NCI-H1930 (cell line): ENCODE measurements at places on chromosomes 7 and 10.
A peak's percentile ranks its signal among the peaks of the same experiment; 100 is the strongest.

- no peak for DNase-seq
Observed at GRCh38 chr10:114720685-114721278, 62.7 kb upstream of the ABLIM1 start.

- no peak for DNase-seq
Observed at GRCh38 chr7:26443751-26444150, 152.1 kb downstream of the SNX10 start.

DNA sequence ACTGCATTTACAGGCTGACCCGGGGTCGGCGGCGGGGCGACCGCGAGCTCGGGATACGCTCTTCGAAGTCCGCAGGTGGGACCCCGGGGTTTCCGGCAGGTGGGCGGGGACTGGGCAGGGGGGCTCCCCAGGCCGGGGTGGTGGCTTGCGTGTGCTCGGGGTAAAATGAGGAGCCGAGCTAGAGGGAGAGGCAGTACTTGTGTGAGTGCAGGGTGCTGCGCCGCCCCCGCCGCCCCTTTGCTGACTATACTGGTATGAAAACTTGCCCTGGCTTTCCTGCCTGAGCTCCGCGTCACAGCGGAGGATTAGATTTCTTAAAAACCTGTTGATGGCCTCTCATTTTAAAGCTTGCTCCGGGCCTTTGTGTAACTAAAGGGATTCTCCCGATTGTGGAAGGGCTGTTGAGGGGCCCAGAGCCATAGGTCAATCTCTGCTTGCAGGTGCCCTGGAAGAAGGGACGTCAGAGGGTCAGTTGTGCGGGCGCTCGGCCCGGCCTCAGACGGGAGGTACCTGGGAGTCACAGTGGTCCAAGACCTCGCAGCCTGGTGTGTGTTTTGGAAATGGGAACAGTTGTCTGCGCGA lies 488 bp downstream of the ARMC10 start:
- DNase-seq = peak; percentile 45

GRCh38 chr10:92419740-92420545 lies 129.0 kb downstream of the MARCHF5 start:
- no peak for DNase-seq

DNA sequence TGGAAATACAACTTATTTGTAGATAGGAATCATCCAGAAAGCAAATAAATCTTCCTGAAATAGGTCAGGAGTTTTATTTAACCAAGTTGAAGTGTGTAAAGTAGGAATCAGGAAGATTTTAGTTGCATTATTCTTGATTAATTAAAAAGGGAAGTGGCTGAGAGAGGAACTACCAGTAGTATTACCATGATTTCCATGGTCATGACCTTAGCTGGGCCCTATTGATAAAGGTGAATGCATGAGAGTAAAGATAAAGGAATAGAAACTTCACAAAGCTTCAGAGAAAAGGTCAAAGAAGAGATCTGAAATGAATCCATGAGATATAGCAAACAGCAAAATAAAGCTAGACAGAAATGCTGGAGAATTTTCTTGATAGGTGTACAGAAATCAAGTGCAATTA lies 46.2 kb upstream of the DLX6 start:
- no peak for DNase-seq

DNA sequence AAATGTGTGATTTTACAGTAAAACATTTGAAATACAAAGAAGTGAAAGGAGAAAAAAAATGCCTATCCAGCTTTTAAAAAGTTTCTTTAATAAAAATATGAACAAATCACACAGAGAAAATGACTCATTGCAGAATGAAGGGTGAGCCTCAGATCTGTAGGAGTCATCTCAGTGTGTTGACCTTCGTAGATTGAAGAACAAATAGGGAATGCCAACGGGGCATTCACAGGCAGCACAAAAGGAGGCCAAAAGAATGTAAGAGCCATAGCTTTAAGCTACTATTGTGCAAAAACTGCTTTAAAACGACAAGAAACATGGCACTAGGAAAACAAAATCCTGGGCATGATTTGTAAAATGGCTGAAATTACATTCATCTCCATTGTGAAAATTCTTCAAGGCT lies 782.7 kb upstream of the CELF2 start:
- DNase-seq = no peak

- DNase-seq = no peak
Observed at GRCh38 chr10:87685832-87686574, 26.3 kb downstream of the PAPSS2 start.

- DNase-seq = no peak
Observed at GRCh38 chr10:53025172-53025711, 252.7 kb upstream of the MBL2 start.

GRCh38 chr7:148782757-148783456 lies 84.2 kb downstream of the CUL1 start:
- no peak for DNase-seq

GRCh38 chr7:134690016-134690415 lies 43.4 kb downstream of the BPGM start:
- no peak for DNase-seq

DNA sequence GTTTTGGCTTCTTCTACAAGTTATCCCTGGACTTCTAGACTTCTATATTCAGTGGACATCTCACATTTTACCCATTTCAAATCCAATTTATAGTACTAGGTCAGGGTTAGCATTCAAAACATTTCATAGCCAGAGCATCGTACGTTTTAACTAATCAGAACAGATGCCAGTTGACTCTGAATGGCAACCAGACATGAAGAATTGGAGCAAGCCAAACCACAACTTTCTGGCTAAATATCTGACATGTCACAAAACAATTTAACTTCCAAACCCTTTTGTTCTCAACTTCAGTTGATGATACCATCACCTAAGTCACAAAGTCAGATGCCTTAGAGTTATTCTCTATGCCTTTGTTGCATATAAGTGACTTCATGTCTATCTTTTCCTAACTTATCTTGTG lies 1105.7 kb downstream of the XPNPEP1 start:
- DNase-seq = no peak

- DNase-seq = no peak
Observed at GRCh38 chr10:283916-284356, 148.7 kb downstream of the ZMYND11 start.

DNA sequence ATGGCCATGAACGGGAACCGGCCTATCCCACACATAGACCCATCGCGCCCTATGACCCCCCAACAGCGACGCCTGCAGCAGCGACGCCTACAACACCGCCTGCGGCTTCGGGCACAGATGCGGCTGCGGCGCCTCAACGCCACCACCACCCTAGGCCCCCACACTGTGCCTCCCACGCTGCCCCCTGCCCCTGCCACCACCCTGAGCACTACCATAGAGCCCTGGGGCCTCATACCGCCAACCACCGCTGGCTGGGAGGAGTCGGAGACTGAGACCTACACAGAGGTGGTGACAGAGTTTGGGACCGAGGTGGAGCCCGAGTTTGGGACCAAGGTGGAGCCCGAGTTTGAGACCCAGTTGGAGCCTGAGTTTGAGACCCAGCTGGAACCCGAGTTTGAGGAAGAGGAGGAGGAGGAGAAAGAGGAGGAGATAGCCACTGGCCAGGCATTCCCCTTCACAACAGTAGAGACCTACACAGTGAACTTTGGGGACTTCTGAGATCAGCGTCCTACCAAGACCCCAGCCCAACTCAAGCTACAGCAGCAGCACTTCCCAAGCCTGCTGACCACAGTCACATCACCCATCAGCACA lies 9.5 kb downstream of the POLD2 start:
- no peak for DNase-seq

DNA sequence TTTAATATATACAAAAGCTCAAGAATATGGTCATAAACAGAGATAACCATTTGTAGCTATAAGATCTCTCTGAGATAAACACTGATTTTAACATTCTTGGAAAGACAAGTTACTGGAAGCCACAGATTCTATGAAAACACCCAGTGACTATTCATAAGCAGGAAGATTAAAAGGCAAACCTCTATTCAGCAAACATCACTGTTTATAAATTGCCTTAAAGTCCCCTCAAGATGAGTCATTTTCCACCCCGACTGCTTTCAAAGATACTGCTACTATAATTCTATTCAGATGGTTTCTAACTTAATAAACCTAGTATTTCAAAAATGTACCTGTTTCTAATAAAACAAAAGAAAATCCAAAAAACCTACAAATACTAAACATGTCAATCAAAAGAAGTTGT lies 21.0 kb downstream of the TM9SF3 start:
- DNase-seq = no peak

DNA sequence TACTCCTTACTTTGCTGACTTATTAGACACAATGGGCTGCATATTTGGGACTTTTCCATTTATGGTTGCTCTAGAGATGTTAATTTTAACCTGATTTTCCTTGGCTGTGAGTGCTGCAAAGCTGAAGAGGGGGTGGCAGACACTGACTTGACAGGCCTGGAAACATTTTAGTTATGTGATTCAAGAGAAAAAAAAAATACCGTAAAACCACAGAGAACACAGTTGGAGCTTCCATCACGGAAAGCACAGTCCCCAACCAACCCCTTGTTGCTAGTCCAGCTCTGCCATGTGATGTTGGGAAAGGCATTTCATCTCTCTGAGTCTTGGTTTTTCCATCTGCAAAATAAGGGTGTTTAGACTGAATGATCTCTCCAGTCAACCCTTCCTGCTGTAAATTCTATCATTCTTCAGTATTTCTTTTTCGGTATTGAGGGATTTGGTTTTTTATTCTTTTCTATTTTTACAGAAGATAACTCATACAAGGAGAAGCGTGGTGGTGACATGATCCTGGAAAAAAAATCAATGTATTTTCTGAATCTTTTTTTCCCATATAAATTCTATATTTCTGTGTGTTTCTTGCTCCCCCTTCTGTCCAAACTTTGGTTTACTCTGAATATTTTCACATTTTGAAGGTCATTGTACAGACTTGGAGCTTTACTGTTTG lies 246.1 kb downstream of the REEP3 start:
- no peak for DNase-seq

DNA sequence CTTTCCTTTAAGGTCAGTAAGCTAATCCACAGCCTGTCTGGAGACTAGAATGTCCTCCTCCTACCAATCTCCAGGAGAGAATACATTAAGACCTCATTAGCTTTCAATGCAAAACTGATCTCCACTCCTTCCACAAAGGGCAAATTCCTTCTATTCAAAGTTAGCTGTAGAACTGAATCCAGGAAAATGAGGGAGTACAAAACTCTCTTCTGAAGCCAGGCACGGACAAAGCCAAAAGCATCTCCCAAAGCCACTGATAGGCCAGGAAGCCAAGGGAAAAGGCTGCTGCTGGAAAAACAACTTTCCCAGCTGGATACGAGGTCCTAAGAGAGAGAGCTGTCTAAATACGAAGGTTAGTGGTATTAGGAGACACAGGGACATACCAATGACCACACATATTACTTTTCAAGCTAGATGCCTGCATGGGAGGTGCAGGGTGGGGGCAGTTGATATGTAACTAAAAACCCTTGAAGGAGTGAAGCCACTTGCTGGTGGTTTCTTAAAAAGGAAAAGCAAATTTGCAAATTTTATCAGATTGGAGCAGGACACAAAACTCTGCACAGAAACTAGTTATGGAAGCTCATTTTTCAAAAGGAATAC lies 43.6 kb downstream of the MKX start:
- DNase-seq = no peak

DNA sequence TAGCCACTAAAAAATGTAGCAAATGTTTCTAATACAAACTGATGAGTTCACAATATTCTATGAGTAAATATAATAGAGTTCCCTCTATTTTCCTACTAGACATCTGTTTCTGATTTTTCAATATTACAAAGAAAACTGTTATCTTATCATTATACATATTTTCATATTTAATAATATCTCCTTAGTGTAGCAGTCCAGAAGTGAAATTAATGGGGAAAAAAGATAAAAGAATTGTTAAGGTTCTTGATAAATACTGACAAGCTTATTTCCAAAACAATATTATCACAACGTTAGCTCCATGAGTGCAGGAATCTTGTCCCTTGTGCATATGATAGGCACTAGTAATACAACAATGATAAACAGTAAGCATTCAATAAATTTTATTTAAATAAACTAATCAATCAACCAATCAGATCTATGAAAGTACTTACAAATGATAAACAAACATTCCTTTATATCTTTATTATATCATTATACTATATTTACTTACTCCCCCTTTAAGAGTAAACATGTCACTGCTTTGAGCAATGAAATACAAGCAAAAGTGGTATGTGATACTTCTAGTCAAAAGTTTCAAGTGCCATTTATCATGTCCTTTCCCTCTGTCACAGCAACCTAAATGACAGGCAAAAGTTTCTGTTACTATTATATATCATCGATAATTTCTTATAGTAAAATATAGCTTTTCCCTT lies 103.1 kb downstream of the IMMP2L start:
- no peak for DNase-seq

DNA sequence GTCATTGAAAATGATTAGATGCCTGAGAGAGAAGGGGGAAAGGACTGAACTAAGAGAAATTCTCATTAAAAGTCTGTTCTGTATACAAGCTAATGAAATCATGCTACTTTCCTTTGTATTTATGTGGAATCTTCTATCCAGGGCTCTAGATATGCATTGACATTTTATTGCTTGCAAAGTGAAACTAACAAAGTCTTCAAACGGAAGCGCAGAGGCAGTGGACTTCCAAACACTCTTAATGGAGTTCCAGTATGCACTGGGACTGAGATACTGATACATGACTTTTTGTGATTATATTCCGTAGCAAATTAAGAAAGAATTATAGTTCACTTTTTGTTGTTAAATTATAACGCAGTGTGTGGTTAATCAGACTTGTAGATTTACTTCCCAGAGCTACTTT lies 166.8 kb upstream of the TBX20 start:
- DNase-seq = no peak

DNA sequence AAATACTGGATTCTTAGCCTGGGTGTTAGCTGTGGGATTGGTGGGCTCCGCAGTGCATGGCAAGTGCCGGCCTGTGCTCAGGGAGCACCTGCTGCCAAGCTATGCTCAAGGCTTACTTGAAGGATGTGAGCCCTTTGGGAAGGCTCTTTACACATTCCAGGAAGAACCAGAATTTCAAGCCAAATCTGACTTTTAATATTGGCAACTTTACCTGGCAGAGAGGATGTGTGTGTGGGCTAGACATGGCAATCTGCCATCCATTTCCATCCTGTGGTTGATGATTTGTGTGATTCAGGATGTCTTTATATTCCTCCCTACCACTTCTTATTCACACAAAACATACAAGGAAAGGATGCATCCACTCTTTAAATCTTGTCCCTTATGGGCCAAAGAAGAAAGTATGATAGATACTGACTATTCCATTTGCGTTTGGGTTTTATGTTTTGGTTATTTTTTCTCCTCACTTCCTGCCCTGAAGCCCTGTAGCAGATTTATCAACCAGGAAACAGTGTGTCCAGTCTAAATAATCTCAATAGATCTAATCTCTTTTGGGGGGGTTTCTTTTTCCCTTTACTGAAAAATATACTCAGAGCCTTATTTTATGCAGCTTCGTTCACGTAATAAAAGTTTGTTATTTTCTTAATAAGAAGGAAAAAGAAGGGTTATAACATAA lies 247.1 kb downstream of the COBL start:
- DNase-seq = no peak

DNA sequence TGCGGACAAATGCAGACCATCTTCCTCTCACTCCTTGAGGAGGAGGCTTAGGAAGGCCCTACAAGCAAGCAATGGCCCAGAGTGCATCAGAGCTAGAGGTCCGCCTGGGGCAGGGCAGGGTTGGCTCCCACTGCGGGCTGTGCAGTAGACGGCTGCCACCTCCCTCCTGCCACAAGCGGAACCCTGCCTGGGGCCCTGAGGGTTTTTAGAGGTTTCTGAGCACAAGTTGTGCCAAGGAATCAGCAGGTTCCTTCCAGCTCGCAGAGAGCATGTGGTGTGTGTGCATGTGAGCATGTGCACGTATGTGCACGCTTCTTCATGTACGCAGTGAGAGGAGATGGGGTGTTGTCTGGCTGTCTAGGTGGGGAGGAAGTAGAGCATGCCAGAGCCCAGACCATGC lies 25.9 kb upstream of the SMARCD3 start:
- no peak for DNase-seq

GRCh38 chr7:74228951-74229900 lies 19.4 kb downstream of the LAT2 start:
- DNase-seq = no peak
